ENCODE measurements at places on chromosomes 7 and 10. TPM values are rescaled to one million over a fixed set of nuclear protein-coding genes. Genes with fewer than 3 reads are reported as not detected.
A peak's percentile ranks its signal among the peaks of the same experiment; 100 is the strongest.

The TMEM236 gene
- total RNA-seq, result 0.07 TPM

The COL13A1 gene
- 5.9 TPM for total RNA-seq

The SPDYE11 gene
- not detected for total RNA-seq

The MAT1A gene
- total RNA-seq, result 1.6 TPM

The PKD2L1 gene
- 0.17 TPM for total RNA-seq

The RAB19 gene
- total RNA-seq, result 2.6 TPM

The PANK1 gene
- total RNA-seq, result 6.4 TPM

The JAKMIP3 gene
- total RNA-seq, result 0.17 TPM

The SSC4D gene
- 1.1 TPM for total RNA-seq

The TAS2R3 gene
- 1.4 TPM for total RNA-seq

The LRMDA gene
- total RNA-seq, result 4.8 TPM

DNA sequence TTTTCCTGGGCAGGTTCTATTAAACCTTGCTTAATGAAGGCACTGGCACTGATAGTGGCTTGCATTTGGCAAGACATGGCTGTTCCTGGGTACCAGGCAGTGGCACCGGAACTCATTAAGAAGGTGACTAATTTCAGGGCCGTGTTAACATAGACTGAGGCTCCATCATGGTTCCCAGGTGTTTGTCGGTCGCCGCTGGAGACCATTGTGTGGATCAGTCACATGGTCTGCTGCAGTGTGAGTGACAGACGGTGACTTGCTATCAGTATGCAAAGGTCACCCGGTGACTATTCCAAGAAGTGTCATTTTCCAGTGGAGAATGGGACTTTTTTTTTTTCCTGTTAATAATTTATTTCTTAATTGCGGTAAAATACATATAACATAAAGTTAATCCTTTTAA, 106.3 kb downstream of the INSYN2A start:
- DNase-seq, result no peak

DNA sequence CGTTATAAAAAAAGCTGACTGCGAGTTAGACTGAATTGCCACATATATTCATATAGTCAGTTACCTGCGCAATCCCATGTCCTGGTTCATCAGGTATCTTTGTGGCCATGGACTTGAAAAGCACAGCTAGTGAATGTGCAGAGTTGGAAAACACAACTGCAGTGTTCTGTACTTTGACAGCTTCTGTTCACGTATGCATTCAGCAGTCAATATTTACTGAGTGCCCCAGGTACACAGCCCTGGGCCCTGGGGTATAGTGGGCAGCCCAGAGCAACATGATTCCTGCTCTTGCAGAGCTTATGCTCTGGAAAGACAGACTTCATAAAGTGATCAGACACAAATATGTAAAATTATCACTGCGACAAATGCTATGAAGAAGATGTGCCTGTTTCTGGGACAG, 313.9 kb downstream of the PHTF2 start:
- no peak for DNase-seq

GRCh38 chr10:22635650-22636049, 78.7 kb downstream of the PIP4K2A start:
- no peak for DNase-seq

DNA sequence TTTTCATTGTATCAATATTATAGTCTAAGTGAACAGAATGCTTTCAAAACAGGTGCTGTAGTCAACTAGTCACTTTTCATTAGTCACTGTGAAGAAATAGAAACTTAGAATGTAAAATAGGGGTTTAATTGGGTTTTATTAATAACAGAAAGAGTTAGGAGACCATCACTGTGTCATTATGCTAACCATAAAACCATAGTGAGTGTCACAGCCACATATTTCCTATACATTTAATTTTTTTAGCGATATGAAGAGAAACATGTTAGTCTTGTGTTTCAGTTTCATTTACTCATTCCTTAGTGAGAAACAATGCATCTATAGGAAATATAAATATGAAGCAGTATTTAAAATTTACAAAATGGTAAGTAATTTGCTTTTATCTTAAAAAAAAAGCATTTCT, 22.2 kb downstream of the SPAG6 start:
- DNase-seq, result no peak

DNA sequence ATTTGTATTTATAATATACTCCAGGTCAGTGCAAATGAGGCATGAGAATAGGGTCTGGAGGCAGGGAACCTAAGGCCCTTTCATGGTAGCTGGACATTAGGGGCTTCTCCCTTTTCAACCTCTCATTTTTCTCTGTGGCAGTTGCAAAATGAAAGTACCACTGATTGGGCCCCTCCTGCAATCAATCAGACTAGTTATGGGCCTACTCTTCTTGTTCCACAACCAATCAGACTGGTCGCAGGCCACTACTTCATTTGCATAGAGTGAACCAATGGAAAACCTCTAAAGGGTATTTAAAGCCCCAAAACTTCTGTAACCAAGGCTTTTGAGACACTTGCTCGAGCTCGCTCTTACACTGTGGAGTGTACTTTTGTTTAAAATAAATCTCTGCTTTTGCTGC, 10.0 kb upstream of the PRPS1L1 start:
- no peak for DNase-seq

- no peak for DNase-seq
Observed at GRCh38 chr7:155646669-155647068, 2.2 kb downstream of the RBM33 start.

GRCh38 chr10:28453926-28454325, 79.0 kb upstream of the WAC start:
- no peak for DNase-seq

GRCh38 chr7:34247468-34247867, 342.1 kb downstream of the BMPER start:
- no peak for DNase-seq

DNA sequence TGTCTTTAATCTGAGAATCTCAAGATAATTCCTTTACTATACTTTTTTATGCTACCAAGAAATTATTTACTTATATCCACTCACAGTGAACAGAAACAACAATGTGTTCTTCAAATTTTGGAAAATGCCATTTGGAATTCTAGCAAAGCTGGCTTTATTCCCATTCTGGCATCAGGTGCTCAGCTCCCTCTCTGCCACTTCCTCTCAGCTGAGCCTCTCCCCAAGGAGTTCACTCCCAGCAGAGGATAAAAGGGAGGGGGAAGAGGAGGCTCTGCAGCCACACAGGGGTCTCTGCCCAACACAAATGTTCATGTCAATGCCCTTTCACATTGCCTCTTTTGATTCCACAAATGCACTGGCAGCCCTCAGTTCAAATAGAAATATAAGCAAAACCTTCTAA, 116.9 kb downstream of the CPEB3 start:
- DNase-seq, result no peak

- DNase-seq, result no peak
Observed at GRCh38 chr10:109922358-109922975, 844 bp downstream of the XPNPEP1 start.

DNA sequence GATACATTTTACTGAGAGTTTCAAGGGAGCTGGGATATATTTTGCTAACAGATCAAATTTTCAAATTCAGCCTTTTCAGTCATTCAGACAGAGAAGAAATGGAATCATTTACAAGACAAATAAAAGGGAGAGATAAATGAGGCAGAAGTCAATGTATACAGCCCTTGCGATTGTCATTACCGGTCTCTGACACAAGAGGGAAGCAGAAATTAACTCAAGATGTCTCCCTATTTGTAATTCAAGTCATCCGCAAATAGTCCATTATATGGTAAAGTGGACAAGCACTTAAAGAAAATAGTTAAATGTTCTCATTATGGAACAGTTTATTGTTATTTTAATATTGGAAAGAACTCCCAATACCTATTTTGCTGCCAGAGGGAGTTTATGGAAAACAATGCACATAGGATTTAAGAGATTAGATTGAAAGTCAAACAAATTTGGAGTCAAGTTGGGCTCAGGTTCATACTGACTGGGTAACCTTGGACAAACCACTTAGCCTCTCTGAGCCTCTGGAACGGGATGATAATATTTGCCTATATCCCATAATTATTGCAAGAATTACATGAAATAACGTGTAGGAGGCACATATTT, 89.3 kb upstream of the PRKCQ start:
- peak; percentile 44 for DNase-seq

- no peak for DNase-seq
Observed at GRCh38 chr7:43535810-43536585, 46.9 kb upstream of the STK17A start.

GRCh38 chr10:14459665-14460064, 128.9 kb upstream of the FRMD4A start:
- no peak for DNase-seq

DNA sequence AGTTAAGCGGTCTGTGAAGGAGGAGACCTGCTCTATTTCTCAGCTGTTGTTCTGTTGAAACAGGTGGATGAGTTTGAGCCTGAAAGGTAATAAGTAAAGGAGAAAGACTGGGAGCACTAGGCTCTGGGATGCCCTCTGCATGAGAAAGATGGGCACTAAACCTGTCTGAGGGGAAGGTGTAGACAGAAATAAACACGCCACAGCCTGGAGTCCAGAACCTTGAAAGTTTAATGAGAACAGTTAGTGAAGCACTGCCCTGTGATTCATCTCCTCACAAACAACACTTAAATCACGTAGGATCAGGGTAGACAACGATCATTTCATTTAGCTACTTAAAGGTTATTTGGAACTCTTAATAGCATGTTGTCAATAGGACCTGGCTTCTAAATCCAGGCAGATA, 193.1 kb downstream of the PHTF2 start:
- DNase-seq, result no peak

DNA sequence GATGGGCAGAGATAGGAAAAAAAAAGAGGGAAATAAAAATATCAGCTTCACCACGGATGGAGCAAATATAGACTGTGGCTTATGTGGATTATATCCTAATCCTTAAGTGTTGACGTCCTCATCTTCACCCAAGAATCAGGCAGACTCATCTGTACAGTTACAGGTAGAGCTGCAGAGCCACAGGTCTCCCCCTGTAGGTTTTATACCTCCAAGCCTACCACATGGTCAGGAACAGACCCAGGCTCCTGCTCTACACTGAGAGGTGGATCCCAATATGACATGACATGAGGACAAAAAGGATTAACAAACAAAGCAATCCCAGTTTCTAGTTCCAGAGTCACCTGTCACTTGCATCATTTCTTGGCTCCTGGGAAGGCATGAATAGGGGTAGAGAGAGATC, 400.8 kb downstream of the SEMA3D start:
- DNase-seq, result no peak

- no peak for DNase-seq
Observed at GRCh38 chr10:78337016-78337415, 303.4 kb downstream of the RPS24 start.

- DNase-seq, result no peak
Observed at GRCh38 chr10:44413416-44413815, 28.5 kb upstream of the CXCL12 start.

DNA sequence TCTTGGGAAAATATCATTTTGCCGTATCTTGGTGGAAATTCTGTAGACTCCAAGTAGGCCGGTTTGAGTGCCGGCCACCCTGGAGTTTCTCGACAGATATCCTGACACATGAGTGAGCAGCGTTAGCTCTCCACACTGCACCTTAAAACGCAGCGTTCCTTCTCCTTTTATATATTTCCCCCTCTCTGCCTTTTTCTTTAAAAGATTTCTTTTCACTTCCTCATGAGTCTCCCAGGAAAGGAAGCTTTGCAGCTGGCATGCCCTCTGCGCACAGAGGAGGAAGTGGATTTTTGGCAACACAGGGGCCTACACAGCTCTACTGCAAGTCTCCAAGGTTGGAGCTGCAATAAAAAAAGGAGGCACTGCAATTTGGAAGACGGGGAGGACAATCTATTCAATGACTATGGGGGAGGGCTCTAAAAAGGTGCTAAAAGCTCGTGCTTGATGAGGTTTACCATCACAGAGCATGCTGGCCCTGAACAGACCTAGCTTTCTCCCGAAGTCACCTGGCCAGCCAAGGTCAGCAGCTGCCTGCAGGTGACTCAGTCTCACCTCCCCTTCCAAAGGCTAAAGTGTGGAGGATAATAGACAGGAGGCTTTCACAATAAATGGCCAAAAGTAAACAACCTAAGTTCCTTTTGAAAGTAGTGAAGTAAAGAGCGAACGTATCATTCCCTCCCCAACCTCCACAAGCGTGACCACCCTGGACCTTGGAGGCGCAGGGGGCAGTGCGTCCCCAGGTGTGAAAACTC, 252.8 kb downstream of the ZMYND11 start:
- no peak for DNase-seq

- no peak for DNase-seq
Observed at GRCh38 chr10:13528875-13529713, at the start of gene BEND7. Gene BEND7 (minus strand): TSS chr10:13529014. CDS start chr10:13528533, 481 bp downstream.

Data from HCT116 (cell line).